ENCODE measurements at places on chromosomes 5 and 9. TPM values are rescaled to one million over a fixed set of nuclear protein-coding genes. Genes with fewer than 3 reads are reported as not detected.

The RAB14 gene
- total RNA-seq = 85.4 TPM

DNA sequence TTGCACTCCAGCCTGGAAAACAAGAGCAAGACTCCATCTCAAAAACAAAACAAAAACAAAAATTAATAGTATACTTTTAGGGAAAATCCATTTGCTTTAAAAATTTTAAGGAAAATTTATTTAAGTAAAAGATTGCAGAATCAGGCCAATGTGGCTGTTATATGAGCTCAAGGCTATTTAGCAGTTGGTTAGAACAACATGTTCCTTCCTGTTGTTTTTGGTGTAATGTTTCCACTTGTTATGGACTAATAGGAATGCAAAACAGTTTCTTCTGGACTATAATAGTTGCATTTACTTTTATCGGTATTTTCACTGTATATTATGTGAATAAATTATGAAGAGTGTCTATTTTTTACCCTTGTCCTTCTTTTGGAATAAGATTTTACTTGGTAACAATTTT lies 3.0 kb upstream of the CDC42SE2 start:
- no peak overlapping the region for H3K27ac ChIP-seq
- H3K4me3 ChIP-seq = no peak overlapping the region
- DNase-seq = no peak
- H3K27me3 ChIP-seq = no peaks in the 10 kb centered on the region
- H3K36me3 ChIP-seq = peaks cover 7% of the 10 kb centered on the region

GRCh38 chr9:112104901-112105300 lies 70.2 kb downstream of the SUSD1 start:
- no peaks in the 10 kb centered on the region for H3K4me1 ChIP-seq
- DNase-seq = no peak
- H3K27me3 ChIP-seq = no peaks in the 10 kb centered on the region
- H3K36me3 ChIP-seq = no peaks in the 10 kb centered on the region
- no peak overlapping the region for H3K4me3 ChIP-seq

DNA sequence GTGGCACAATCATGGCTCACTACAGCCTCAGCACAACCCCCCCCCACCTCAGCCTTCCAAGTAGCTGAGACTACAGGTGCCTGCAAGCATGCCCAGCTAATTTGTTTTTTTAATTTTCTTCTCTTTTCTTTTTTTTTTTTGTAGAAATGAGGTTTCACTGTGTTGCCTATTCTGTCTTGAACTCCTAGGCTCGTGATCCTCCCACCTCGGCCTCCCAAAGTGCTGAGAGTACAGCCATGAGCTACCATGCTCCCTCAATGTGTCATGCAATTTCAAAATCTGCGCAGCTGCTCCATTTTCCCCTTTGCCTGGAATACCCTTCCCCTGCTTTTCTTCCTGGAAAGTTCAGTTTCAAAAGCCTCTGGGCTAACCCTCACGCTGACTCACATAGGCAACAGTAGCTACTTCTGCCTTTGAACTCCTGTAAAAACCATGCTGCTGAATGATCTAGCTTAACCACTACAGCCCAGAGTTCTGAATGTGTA lies 71.0 kb upstream of the IL7R start:
- no peak overlapping the region for H3K4me3 ChIP-seq
- no peaks in the 10 kb centered on the region for H3K27me3 ChIP-seq
- no peaks in the 10 kb centered on the region for H3K36me3 ChIP-seq
- H3K27ac ChIP-seq = no peak overlapping the region

GRCh38 chr5:10310066-10310779 lies 2.5 kb upstream of the CMBL start:
- no peak overlapping the region for H3K4me3 ChIP-seq
- no peak for DNase-seq
- H3K27ac ChIP-seq = no peak overlapping the region
- H3K36me3 ChIP-seq = no peaks in the 10 kb centered on the region

DNA sequence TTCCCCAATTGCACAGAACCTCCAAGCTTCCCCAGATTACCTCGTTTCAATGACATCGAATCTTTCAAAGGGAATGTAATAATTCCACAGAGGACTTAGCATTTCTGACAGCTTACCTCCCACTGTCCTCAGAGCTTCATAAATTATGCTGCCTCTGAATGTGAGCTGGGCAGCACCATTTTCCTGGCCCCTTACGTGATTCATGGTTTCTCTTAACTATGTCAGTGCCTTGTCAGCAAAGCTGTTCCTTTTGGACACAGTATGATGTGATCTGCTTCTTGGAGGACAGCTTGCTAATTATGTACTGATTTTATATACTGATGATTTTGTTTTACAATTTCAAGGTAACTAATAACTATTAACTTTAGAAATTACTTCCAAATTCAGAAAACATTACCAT lies 27.7 kb upstream of the SSBP2 start:
- peak overlapping the region; percentile 65 for H3K27ac ChIP-seq
- H3K27me3 ChIP-seq = no peaks in the 10 kb centered on the region
- DNase-seq = no peak
- no peaks in the 10 kb centered on the region for H3K36me3 ChIP-seq
- peaks cover 10% of the 10 kb centered on the region for H3K4me1 ChIP-seq
- H3K4me3 ChIP-seq = peak overlapping the region; percentile 66

DNA sequence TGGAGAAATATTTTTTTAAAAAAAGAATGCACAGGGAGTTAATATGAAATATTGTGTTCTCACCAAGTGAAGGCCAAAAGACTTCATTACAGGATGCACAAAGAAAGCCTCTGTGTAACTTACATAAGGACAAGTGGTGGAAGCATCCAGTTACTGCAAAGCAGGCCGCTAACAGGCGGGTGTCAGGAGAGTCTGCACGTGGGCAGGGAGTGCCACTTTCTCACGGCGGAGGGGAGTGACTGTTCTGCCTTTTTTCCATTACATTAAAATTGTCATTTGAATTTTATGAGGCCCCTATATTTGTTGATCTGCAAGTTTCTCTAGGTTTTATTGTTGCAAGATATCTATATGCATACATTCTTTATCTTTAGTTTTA lies 28.1 kb upstream of the SPATA31E1 start:
- no peaks in the 10 kb centered on the region for H3K4me1 ChIP-seq
- no peak for DNase-seq
- no peak overlapping the region for H3K27ac ChIP-seq
- no peak overlapping the region for H3K4me3 ChIP-seq

The FREM1 gene
- total RNA-seq = not detected

DNA sequence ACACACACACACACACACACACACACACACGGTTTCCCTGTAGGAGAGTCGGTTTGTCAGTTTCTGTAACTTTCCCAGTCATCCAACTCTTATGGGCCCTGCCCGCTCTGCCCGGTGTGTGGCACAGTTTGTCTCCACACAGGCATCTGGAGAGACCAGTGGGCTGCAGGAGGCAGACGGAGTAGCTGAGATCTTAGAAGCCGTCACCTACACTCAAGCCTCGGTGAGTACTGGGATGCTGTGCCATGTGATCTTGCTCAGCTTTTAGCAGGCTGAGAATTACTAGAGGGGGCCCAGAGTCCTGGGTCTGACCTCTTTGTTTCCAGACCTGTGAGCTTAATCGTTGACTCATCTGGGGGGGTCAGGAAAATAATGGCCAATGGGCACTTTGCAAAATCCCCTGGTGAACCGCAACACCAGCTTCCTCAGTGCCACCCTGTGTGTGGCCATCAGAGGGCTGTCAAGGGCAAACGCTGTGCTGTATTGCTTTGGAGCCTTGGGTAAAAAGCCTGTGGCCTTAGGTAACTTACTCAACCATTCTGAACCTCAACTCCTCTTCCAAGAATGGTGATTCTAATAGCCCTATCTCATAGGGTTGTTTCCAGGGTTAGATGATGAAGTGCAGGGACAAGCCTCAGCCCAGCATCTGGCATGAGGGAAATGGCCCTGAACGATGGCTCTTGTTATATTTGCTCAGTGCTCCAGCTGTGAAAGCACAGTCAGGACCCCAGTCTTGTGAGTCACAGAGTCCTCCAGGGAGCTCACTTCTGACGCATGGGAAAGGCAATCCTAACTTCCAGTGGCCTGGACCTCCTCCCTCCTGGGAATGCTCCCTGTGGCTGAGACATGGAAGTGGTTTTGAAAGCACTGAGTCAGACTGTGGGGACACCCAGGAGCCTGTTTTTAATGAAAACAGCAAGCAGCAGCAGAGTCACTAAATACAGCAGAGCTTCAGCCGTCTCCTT lies 45.6 kb downstream of the COL15A1 start:
- no peak overlapping the region for H3K27ac ChIP-seq
- no peaks in the 10 kb centered on the region for H3K27me3 ChIP-seq
- no peaks in the 10 kb centered on the region for H3K4me1 ChIP-seq
- DNase-seq = no peak

The RNF38 gene
- total RNA-seq = 43.3 TPM

The PTGDS gene
- 0.49 TPM for total RNA-seq

DNA sequence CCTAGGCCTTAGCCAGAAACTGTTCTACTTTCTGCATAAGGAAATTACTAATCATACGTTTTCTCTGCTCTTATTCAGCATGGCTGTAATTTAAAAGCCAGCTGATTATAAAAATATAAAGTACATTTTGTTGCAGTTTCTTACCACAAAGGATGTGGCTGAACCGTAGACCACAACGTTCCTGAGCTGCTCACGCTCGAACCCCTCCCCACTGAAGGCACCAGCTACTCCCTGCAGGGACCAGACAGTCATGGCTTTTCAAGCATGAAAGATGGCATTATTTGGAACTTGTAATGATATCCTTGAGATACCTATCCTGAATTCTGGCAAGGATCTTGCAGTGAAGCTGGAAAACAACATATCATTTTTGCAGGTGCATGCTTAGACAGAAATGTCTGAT lies 91.8 kb upstream of the DMRT1 start:
- no peaks in the 10 kb centered on the region for H3K27me3 ChIP-seq
- no peaks in the 10 kb centered on the region for H3K36me3 ChIP-seq
- H3K4me1 ChIP-seq = peaks cover 32% of the 10 kb centered on the region
- H3K4me3 ChIP-seq = no peak overlapping the region

DNA sequence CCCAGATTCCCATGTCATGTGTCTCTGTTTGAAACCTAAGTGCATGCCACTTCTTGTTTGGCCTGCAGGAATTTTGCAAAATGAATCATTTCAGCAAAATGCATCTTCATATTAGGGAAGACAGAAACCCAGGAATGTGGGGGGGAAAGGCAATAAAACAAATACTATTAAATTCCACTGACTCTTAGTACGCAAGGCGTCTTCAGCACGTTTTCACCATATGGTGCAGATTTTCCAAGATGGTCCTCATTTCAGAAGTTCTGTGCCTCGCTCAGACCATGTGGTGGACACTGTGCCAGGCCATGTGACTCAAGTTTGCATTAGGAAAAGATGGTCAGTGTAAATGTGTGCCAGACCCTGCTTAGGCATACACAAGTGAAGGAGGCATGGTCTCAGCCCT lies 184.0 kb downstream of the ACTL7B start:
- no peak overlapping the region for H3K27ac ChIP-seq
- H3K4me1 ChIP-seq = no peaks in the 10 kb centered on the region
- H3K4me3 ChIP-seq = no peak overlapping the region
- DNase-seq = no peak

The ZNF608 gene
- total RNA-seq = not detected

The FRMD3 gene
- 0.68 TPM for total RNA-seq

- DNase-seq = no peak
- H3K27ac ChIP-seq = no peak overlapping the region
- no peaks in the 10 kb centered on the region for H3K36me3 ChIP-seq
- no peaks in the 10 kb centered on the region for H3K27me3 ChIP-seq
- no peak overlapping the region for H3K4me3 ChIP-seq
- no peaks in the 10 kb centered on the region for H3K4me1 ChIP-seq
Observed at GRCh38 chr9:1267141-1267570, 217.0 kb downstream of the DMRT2 start.

GRCh38 chr5:98214240-98215051 lies 559.0 kb upstream of the RGMB start:
- H3K4me3 ChIP-seq = no peak overlapping the region
- no peaks in the 10 kb centered on the region for H3K36me3 ChIP-seq
- no peaks in the 10 kb centered on the region for H3K27me3 ChIP-seq

- H3K27ac ChIP-seq = peak overlapping the region; percentile 9
- H3K36me3 ChIP-seq = peaks cover 31% of the 10 kb centered on the region
- peaks cover 22% of the 10 kb centered on the region for H3K4me1 ChIP-seq
- H3K4me3 ChIP-seq = no peak overlapping the region
- DNase-seq = peak; percentile 68
Observed at GRCh38 chr5:1494780-1495524, 28.8 kb downstream of the LPCAT1 start.

GRCh38 chr9:91628892-91629291 lies 205.3 kb upstream of the NFIL3 start:
- H3K27me3 ChIP-seq = peaks cover 3% of the 10 kb centered on the region
- DNase-seq = no peak
- no peak overlapping the region for H3K27ac ChIP-seq
- no peaks in the 10 kb centered on the region for H3K4me1 ChIP-seq
- H3K36me3 ChIP-seq = no peaks in the 10 kb centered on the region
- no peak overlapping the region for H3K4me3 ChIP-seq

The PRDM9 gene
- not detected for total RNA-seq

The PCDHB15 gene
- total RNA-seq = not detected

The ZFR gene
- total RNA-seq = 83.4 TPM

The PTGS1 gene
- total RNA-seq = 0.27 TPM

The IFNA6 gene
- not detected for total RNA-seq

DNA sequence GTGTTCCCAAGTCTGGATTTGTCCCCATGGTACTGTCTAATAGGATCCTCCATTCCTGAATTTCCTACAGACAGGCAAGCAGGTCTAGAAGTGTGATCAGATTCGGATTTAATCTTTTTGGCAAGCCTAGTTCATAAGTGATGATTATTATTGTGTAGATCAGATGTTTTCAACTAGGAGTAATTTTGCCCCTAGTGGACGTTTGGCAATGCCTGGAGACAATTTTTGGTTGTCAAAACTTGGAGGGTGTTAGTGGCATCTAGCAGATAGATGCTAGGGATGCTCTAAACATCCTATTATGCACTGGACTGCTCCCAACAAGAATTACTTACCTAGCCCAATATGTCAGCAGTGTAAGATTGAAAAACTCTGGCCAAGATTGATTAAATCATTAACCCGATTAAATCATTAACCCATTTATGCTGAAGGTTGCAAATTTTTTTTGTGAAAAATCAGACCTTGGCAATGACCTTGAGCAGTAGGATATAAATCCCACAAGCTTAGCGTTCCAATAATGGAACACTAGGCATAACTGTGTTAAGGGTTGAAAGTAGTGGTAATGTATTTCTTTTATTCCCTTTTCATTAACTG lies 28.2 kb downstream of the TCERG1 start:
- no peaks in the 10 kb centered on the region for H3K27me3 ChIP-seq
- H3K27ac ChIP-seq = no peak overlapping the region
- DNase-seq = no peak
- peaks cover 36% of the 10 kb centered on the region for H3K36me3 ChIP-seq
- no peak overlapping the region for H3K4me3 ChIP-seq
- H3K4me1 ChIP-seq = no peaks in the 10 kb centered on the region

Data from CD8-positive, alpha-beta memory T cell (primary cell).